DMS79 (cell line): ENCODE measurements at places on chromosomes 11 and 22.

DNA sequence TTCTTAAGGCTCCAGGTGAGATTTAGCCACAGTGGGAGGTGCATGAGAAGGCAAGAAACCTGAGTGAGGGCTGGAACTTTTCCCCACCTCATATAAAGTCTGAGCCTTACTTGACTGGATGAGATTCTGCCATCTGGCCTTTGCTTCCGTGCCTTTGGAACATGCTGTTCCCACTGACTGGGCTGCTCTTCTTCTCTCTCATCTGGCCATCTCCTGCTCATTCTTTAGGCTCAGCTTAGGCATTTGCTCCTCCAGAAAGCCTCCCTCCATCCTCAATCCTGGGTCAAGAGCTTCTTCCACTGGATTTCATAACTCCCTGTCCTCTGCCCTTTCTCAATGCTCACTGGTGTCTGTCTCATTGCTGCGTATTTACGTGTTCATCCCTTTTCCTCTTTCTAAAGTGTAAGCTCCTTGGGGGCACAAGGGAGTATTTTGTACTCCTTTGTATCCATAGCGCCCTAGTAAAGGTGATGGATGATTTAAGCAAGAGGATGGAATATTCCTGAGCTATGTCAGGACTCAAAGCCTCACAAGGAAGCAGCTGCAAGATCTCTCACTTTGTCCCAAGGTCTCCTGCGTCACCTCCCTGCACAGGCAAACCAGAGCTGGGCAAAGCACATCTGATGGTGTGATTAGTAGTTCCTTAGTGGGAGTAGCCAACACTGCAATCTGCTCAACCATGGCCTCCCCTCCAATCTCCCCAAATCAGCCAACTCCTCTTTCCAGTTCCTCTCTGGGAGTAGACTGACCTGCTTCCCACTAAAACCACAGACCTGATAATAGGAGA is 15.3 kb downstream of the HSPA8 start:
- DNase-seq = no peak

GRCh38 chr22:50548921-50549790 is 3.5 kb downstream of the KLHDC7B start:
- DNase-seq = no peak

- peak; percentile 14 for DNase-seq
Measured at GRCh38 chr22:36327922-36328551, 59.7 kb downstream of the MYH9 start.

DNA sequence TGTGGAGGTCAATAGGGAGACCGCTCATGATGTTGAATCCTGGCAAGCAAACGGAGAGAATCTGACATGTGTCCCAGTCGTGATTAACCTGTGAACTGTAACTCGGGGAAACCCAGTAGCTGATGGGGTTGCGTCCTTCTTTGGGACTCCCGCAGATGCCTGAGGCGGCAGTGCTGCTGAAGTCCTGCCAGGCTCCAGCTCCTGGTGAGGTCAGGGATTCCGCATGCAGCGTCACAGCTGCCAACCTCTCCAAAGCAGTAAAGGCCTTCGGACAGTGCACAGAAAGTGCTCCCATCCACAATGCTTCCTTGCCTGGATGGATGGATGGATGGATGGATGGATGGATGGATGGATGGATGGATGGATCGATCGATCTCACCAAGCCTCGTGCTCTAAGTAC is 13.5 kb downstream of the KCNQ1 start:
- DNase-seq = no peak

DNA sequence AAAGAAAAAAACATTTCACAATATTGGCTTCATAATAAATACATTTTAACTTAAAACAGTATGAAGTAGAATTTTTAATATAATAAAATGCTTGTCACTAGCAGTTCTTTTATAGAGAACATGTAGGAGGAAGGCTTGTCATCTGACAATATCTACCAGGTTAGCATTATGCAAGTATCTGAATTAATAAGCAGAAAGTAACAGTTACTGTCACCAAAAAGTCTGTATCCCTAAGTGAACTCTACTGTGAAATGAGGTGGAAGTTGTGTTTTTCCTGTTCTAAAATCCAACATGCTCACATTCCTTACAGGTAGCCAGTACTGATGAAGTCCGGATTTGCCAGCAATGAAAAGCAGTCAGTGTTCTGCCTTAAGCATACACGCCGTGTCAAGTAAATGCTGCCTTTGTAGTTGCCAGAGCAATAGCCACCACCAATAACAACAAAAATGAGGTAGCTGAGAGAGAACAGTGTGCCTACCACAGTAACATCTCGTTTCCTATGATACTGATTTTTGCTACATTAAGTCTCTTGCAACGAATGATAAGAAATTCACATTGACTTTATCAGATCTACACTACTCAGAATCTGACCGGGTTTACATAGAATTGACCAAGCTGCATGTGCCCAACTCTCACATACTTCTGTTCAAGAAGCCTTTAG is 95.5 kb downstream of the SIK3 start:
- no peak for DNase-seq

DNA sequence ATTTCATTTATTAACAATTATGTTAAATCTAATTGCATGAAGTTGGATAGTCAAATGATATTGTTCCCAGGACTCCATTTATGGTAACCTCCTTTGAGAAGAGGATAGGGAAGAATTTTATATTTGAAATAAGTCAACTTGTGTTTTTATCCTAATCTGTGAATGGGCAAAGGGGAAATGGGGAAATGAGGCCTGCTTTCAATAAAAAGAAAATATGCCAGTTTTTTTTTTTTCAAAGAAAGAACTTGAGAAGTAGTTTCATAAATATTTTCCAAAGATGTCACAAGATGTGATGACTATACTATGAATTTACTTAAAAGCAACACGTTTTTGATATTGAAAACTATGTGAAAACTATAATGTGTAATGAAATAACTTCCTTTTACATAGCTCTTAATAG is 201.8 kb downstream of the TMEM135 start:
- DNase-seq = no peak
